Activated CD4-positive, alpha-beta T cell treated with anti-CD3 and anti-CD28 coated beads for 36 hours (primary cell): ENCODE measurements at places on chromosomes 7 and 10.
A peak's percentile ranks its signal among the peaks of the same experiment; 100 is the strongest.

- DNase-seq: no peak
Observed at GRCh38 chr10:125265579-125265955, 105.2 kb upstream of the CTBP2 start.

GRCh38 chr10:97913614-97914013 is 64.0 kb downstream of the GOLGA7B start:
- no peak for DNase-seq

- no peak for DNase-seq
Observed at GRCh38 chr7:24942226-24942625, 37.8 kb downstream of the OSBPL3 start.

DNA sequence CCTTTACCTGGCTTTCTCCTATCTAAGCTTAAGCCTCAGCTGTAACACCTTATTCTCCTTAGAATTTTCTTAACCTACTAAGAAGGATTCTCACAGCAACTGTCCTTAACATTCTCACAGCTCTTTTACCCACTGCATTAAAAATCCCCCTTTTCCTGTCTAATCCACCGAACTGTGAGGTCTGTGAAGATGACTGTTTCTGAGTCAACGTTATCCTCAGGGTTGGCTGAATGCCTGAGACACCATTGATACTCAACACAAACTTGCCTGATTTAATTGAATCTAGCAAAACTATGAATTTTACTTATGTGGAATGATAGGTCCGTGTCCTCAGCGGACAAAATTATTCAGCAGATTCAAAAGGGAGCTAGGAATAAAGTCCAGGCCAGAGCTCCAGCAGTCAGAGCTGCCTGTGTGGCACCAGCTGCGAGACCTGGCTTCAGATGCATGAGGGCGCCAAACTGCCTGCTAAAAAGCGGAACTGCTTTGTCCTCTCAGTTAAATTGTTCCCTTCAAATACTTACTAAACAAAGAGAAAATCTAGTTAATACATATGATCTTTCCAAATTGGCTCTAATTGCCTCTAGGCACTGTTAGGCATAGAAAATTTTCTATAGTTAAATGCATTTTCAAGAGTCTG is 33.4 kb upstream of the VWDE start:
- no peak for DNase-seq

DNA sequence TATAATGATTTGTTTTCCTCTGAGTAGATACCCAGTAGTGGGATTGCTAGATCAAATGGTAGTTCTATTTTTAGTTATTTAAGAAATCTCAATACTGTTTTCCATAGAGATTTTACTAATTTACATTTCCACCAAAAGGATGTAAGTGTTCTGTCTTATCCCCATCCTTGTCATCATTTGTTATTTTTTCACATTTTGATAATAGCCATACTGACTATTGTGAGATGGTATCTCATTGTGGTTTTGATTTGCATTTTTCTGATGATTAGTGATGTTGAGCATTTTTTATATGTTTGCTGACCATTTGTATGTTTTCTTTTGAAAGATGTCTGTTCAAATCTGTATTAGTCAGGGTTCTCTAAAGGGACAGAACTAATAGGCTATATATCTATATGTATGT is 160.0 kb upstream of the TMEM229A start:
- DNase-seq: no peak

- no peak for DNase-seq
Observed at GRCh38 chr7:131288450-131288849, 39.2 kb upstream of the MKLN1 start.

DNA sequence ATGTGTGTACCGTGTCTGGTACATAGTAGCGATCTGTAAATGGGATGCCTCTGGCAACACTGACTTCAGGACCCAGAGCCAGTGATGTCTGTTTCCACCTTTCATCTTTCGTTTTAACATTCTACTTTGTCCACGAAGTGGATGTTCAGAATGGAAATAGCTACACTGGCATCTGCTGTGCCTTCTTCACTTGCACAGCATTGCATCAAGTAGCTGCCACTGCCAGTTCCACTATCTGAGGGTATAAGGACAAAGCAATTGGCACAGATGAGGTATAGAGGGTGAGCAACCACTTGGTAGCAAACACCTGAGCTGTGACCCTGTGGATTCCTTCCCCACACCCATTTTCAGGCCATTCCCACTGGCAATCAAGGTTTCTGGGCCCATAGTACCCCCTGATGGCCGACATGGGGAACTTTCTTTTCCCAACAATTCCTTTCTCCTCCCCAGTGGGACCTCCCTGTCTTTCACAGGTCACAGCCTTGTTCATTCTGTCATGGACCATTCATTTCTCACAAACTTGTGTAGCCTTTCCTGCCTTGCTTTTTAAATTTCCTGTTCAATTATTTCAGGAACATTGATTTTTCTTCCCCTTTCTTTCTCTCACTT is 4.0 kb downstream of the ITGA8 start:
- DNase-seq: no peak

- DNase-seq: no peak
Observed at GRCh38 chr7:2148814-2149213, 83.9 kb downstream of the MAD1L1 start.

- no peak for DNase-seq
Observed at GRCh38 chr7:104841798-104842197, 172.2 kb upstream of the KMT2E start.

DNA sequence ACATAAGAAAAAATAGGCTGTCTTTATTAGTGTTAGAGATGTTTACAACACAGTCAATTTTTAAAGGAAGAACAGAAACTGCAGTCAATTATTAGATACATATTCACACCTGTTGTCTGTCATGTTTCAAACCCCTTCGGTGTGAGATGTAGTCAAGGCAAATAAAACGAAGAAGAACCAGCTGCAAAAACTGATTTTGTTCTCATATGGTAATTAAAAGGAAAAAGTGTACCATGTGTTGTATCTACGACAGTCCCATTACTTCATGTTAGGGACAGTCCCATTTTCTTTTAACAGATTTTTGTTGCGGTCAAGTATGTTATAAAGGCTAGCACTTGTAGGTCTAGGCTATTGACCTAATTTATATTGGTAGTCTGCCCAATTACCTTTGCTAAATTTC is 149.4 kb downstream of the LRRN3 start:
- DNase-seq: no peak

DNA sequence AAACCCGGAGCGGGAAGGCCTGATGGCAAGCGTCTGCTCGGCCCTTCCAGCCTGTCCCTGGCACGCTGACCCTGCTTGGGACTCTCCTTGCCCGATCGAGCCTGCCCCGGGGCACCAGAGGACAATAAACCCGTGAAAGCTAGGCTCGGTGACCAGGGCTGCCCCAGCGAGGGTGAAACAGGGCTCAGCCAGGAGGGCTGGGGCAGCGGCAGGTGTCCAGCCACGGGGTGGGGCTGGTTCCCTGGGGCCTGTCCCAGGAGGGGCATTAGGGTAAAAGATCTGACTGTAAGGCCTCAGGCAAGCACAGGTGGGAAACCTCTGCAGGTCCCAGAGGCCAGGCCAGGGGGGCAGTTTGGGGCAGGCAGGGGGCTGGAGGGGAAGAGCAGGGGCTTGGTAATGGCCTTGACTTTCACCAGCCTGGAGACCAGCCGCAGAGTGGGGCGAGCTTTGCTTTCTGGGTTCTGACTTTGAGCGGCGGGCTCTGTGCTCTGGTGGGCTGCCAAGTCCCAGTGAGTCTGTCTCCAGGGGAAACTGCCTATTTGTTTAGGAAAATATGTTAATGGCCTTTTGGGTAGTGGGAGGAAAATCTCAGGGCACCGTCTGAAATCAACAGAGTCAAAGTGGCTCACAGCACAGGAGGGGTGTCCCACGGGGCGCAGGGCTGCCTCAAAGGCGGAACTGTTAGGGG is 68.2 kb upstream of the INPP5A start:
- DNase-seq: no peak

- no peak for DNase-seq
Observed at GRCh38 chr7:127154101-127154500, 98.6 kb downstream of the GRM8 start.

DNA sequence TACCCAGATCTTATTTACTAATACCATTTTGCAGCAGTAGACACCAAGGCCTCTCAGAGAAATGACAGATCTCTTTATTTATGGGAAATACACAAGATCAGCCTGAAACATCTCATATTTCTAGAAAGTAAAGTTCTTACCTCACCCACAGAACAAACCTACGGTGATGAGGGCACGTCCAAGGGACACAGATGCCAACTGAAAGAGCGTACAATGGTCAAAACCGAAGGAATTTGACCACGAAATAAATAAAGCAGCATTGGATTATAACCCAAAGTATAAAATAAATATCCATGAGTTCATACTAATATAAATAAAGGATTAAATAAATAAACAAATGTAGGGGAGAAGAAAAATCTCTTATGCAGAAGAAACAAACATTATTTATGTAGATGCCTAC is 747.0 kb downstream of the TNS3 start:
- DNase-seq: no peak

GRCh38 chr10:129365767-129366402 is 101.2 kb upstream of the MGMT start:
- DNase-seq: peak; percentile 44

- no peak for DNase-seq
Observed at GRCh38 chr7:29130096-29130495, 16.2 kb downstream of the CPVL start.
